ENCODE measurements at places on chromosomes 5 and 9.
A peak's percentile ranks its signal among the peaks of the same experiment; 100 is the strongest.

- no peak for DNase-seq
These were observed 56.2 kb upstream of the ZNF622 start for GRCh38 chr5:16521521-16522483.

DNA sequence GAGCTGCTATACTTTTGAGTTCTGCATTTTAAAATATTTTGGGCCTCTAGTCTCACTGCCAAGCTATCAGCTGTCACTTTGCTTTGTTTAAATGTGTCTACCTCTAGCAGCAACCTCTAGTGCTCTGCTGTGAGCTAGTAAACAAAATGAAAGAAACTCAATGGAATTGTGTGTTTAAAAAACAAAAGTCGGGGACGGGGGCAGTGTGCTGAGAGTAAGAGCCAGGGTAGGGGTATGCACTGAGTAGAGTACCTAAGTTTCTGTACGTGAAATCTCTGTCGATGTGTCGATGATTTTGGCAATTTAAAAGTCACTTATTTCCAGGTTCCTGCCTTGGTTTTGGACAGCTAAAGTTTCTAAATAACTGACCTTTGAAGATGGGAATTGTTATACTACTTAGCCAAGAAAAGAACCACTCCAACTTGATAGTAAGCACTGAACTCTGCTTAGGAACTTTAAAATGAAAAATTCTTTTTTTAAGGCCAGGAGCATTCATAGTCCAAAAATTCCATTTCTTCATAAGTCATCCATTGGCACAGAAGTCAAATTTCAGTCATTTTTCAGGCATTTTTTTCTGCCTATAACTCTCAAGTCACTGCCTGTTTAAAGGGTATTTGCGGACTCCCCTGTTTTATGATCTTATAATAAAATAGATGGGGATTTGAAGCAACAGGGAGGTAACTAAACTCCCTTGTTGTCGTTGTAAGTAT lies 111.5 kb downstream of the SAXO1 start:
- DNase-seq: no peak

DNA sequence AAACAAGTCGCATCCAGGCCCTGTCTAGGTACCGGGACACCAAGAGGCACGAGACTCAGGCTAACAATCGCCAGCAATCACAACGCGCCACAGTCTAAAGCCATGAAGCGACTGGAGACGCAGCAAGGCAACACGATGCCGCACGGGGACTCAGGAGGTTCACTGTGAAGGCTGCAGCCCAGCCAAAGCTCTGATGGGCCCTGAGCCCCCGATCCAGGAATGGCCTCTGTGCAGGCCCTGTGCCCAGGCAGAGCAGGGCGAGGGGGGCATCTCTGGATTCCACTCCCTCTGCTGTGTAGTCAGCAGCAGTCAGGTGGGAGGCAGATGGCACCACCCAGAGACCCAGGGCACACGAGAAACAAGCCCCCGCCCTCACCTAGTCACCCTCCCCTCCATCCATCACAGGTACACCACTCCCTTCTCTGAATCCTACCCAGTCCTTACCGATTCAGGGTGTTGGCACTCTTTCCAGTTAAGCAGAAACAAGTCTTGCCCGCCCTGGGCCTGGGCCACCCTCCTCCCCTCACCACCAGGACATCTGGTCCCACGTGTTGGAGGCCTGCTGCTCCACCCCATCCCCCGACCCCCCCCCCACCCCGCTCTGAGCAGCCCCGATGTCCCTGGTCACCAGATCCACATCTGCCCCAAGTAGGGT lies 1.1 kb downstream of the RALGDS start:
- no peak for DNase-seq

GRCh38 chr5:21831145-21831787 lies 1021.9 kb downstream of the CDH12 start:
- no peak for DNase-seq

GRCh38 chr9:125549465-125549871 lies 157.5 kb downstream of the MAPKAP1 start:
- DNase-seq: no peak

GRCh38 chr5:131378721-131379541 lies 115.1 kb downstream of the CDC42SE2 start:
- no peak for DNase-seq

- DNase-seq: no peak
These were observed 18.8 kb downstream of the TICAM2 start for GRCh38 chr5:115583474-115583873.

GRCh38 chr9:15140051-15140450 lies 167.0 kb downstream of the TTC39B start:
- DNase-seq: no peak

- no peak for DNase-seq
These were observed 173.3 kb upstream of the GDNF start for GRCh38 chr5:38013107-38013506.

- no peak for DNase-seq
These were observed 3.0 kb downstream of the FEM1C start for GRCh38 chr5:115541611-115542010.

DNA sequence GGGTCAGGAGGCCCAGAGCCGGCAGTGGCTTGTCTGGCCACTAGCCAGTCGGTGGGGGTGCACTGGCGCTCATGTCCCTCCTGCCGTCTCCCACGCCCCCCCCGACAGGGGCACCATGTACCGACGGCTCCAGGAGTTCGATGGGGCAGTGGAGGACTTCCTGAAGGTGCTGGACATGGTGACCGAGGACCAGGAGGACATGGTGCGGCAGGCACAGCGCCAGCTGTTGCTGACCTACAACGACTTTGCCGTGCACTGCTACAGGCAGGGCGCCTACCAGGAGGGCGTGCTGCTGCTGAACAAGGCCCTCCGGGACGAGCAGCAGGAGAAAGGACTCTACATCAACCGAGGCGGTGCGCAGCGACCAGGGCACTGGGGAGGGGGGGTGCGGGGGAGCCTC lies 8.1 kb downstream of the TTC16 start:
- DNase-seq: no peak

DNA sequence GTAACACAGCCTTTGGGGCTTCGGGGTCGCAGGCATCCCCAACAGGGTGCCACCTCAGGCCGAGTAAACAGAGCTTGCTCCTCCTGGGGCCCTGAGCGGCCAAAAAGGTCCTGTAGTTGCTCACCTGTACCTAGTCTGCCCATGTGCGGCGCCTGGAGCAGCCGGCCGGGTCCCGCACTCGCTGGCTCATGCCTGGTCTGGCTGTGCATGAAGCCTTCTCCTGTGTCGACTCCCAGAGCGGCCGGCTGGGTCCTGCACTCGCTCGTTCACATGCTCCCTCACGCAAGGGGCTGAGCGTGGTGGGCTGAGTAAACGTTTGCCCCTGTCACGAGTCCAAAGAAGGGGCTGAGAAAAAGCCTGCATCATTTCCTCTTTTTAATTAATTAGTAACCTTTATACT lies 162.4 kb upstream of the TUT7 start:
- DNase-seq: no peak

GRCh38 chr5:435156-435790 lies 7.7 kb upstream of the EXOC3 start:
- peak; percentile 33 for DNase-seq

DNA sequence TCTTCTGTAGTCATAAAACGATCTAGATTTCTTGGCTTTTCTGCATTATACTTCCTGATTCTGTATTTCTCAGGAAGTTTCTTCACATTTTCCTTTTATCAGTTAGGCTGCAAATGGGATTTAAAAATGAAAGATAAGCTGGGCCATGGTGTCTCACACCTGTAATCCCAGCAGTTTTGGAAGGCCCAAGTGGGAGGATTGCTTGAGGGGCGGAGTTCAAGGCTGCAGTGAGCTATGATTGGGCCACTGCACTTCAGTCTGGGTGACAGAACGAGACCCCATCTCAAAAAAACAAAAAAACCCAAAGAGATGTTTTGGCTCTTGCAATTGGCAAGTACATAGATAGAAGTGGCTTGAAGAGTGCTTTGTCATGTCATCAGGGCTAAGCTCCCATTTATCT lies 26.2 kb upstream of the APC start:
- no peak for DNase-seq

GRCh38 chr5:156329171-156329611 lies 2.2 kb downstream of the SGCD start:
- no peak for DNase-seq

DNA sequence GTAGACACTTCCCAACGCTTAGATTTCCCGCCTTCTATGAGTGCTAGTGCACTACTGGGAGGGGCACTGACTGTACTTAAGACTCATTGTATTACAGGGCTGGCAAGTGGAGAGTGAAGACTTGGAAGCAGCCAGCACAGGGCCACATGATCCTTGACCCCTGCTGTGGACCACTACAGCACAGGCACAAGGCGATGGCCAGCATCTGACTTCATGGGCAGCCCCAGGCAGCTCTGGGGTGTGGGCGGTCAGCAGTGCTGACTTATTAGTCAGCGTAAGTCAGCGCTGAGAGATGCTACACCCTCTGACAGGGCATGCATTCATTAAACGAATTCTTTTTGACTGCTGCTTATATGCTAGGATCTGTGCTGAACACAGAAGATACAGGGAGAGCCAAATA lies 9.3 kb downstream of the SLC46A2 start:
- DNase-seq: no peak

DNA sequence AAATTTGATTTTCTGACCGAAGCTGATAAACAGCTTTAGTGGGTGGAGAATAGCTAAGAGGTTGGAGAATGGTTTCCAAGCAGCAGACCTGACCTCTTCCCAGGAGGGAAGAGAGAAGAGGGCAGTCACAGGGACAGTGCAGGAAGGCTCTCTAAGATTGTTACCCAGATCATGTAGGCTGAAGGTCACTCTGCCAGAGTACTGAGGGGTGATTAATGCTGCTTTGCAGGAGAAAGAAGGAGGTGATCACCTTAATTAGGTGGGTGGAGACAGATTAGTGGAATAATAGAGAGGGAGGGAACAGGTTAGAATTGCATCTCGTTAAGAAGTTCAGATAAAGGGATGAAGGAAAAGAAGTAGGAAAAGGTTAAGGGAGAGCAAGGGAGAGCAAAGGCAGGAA lies 440.5 kb downstream of the BRINP1 start:
- no peak for DNase-seq

- no peak for DNase-seq
These were observed 284.8 kb downstream of the SEC61B start for GRCh38 chr9:99506747-99507348.

DNA sequence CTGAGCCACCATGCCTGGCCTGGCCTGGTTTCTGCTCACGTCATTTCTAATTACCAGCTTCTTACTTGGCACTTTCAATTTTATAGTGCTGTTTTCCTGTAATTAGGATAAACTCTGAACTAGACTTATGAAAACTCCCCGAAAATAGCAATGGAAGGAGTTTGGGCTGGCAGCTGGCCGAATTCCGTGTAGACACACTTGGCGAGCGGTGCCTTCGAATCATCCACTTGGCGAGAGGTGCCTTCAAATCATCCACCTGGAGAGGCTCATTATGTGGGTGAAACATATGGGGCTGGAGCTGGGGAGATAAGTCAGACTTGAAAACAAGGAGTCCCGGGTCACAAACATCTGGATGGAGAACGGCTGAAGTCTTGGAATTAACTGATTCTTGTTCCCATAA lies 203.7 kb downstream of the ROR2 start:
- DNase-seq: no peak

- no peak for DNase-seq
These were observed at the start of gene DAPK1 for GRCh38 chr9:87497604-87498045. Gene DAPK1, plus strand, starts transcription at chr9:87497867. Its CDS starts 1,211 bp downstream, at chr9:87499078.

DNA sequence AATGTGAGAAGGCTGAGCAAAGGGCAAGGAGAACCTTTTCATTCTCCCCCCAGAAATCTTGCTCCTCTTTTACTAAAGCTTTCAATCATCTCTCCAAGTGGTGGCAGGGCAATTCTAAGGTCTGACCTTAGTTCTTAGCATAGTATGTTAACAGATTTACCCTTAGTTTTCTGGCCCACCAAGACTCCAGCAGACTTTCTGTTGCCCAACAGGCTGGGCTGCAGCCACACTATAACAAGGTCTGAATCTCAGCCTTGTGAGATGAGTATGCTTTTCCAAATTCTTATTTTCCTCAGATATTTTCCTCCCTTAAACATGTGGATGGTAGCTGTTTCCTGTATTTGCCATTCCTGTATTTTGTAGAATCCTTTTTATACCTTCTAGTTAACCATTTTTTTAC lies 69.5 kb downstream of the NIPBL start:
- DNase-seq: no peak

DNA sequence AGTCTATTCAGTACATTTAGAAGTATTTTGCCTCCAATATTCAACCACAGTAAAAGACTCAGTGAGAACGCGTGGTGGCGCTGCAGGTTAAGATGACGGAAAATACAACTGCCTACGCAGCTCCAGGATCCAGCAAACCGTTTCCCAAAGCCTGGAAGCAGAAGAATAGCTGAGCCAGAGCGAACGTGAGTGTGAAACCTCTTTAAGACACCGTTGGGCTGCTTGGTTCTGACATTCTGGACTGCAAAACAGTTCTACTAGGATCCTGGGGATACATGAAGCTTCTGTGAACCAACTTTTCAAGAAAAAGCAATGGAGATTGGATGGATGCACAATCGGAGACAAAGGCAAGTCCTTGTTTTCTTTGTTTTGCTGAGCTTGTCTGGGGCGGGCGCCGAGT lies at the start of gene PCDHB16:
TSS of gene PCDHB16 (plus strand) at position 140 of the 400 bp plus-strand sequence. CDS start at position 313, 173 bp downstream.
- DNase-seq: no peak

- peak; percentile 43 for DNase-seq
These were observed 28.8 kb upstream of the ADAMTS2 start for GRCh38 chr5:179373961-179374505.

DNA sequence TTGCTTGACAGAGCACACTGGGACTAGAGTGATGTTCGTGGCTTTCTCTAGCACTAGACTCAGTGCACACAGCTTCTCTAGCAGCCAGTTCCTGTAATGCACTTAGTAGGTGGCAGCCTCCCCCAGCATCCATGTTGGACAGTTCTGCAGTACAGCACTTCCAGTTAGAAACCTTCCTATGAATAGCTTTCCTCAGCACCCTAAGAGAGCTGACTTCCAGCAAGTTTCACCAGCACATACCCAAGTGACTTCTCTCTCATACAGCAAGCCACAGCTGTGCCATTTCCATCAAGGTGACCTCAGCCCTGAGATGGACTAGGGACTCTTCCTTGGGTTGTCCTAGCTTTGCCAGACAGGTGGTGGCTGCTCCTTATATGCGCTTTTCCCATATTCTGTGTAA lies 60.4 kb downstream of the PJA2 start:
- DNase-seq: no peak

- no peak for DNase-seq
These were observed 110.4 kb downstream of the LIFR start for GRCh38 chr5:38446029-38446522.

DNA sequence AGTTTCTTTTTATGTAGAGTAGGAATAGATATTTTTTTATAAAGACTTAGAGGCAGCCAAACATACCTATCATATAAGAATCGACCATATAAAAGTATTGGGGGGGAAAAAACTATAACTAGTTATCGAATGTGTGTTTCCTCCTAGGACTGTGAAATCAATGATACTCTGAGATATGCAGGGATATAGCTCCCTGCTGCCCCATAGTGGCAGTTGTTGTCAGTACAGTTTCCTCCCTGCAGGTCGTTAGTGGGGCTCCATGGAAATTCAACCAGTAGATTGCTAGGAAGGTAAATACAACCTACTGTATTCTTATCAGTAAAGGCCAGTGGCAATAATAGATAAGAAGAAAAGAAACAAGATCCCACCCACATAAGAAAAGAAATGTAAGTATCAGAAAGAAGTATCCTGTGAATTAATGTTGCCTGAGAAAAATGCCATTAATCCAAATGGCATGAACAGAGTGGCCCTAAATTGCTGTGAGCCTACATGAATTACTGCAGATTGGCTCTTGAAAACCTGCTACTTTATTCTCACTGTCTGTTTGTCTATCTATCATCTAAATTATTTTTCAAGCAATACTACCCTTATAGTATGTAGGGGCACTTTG lies 136.9 kb upstream of the FBN2 start:
- no peak for DNase-seq

- no peak for DNase-seq
These were observed 52.3 kb downstream of the PRKACG start for GRCh38 chr9:68961587-68961986.

All from Peyer's patch (tissue), 4 donors.